Upper lobe of right lung (tissue), 1 donor: ENCODE measurements at places on chromosomes 1 and 21.

DNA sequence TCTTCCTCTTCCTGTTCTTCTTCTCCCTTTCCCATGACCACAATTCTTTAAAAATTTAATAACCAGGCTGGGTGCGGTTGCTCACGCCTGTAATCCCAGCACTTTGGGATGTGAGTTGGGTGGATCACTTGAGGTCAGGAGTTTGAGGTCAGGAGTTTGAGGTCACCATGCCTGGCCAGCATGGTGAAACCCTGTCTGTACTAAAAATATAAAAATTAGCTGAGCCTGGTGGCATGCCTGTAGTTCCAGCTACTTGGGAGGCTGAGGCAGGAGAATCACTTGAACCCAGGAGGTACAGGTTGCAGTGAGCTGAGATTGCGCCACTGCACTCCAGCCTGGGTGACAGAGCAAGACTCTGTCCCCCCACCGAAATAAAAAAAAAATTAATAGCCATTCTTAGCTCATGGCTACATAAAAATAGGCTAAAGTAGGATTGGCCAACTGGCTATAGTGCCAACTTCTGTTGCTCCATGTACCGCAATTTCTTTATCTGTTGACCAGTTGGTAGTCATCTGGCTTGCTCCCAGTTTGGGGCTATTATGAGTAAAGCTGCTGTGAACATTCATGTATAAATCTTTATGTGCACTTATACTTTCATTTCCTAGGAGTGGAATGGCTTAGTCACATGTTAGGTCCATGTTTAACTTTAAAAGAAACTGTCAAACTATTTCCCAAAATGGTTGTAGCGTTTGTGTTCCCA, 136.3 kb downstream of the PEX14 start:
- no peaks in the 10 kb centered on the region for H3K27me3 ChIP-seq
- no peak for DNase-seq
- no peak overlapping the region for H3K4me3 ChIP-seq

GRCh38 chr1:52996653-52997052, 65.4 kb upstream of the PODN start:
- no peak overlapping the region for H3K4me3 ChIP-seq
- H3K27ac ChIP-seq, result no peak overlapping the region
- peaks cover 23% of the 10 kb centered on the region for H3K36me3 ChIP-seq
- H3K4me1 ChIP-seq, result no peaks in the 10 kb centered on the region

DNA sequence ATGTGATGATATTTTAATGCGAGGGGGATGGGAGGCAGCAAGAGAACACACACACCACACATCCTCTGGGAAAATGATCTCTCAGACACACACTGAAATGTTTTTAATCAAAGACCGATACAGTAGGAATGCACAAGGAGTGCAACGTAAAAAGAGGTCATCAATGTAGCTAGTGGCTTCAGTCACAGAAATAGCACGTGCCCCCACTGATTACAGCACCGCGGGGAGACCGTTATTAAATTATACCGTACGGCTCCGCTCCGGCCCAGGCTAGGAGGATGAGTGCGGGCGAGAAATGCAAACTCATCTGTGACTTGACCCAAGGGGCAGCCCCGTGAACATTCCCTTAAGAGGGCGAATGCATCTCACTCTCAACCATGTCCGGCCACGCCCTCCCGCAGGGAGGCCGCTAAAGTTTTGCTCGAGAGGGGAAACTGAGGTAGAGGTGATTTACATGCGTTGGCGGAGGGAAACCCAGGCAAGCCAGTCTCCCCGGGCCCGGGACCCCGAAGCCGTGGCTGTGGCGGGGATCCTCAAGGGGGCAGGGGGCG, 552 bp downstream of the UBR4 start:
- no peak for DNase-seq
- peaks cover 17% of the 10 kb centered on the region for H3K36me3 ChIP-seq
- peaks cover 45% of the 10 kb centered on the region for H3K4me1 ChIP-seq
- no peaks in the 10 kb centered on the region for H3K27me3 ChIP-seq
- peak overlapping the region; percentile 90 for H3K4me3 ChIP-seq

GRCh38 chr21:41954654-41955499, 1.1 kb upstream of the C2CD2 start:
- H3K4me3 ChIP-seq, result no peak overlapping the region
- H3K27ac ChIP-seq, result no peak overlapping the region
- no peaks in the 10 kb centered on the region for H3K27me3 ChIP-seq

DNA sequence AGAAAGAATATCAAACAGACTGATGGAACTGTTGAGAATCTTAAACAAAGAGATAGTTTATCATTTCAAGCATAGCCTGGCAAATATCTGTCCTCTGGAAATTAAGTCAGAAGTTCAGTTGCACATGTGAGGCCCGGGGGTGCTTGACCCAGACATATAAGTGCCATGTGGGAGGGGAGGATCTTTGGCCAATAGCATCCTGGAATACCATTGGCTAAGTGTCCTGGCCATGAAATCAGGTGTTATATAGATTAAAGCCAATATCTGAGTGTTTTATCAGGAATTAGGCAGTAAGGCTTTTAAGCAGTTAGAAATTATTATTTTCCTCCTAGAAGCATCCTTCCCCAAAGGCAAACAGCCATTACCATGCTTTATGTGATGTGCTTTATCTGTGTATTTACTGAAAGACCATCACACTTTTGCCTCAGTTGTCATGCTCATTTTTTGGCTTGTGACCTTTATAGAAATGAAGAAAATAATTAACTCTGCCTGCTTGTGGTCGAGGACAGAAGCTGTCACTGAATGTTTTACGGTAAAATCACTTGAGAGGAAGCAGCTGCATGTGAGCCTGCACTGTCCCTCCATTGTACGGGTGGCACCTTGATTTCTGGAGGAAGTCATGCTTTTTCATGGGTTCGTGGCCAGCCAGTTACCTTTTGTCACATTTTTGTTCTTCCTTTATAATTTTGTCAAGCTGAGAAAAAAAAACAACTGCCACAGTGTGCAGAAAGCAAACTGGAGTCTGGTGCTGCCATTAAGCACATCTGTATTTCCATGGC, 259.9 kb upstream of the FMN2 start:
- no peak overlapping the region for H3K4me3 ChIP-seq
- H3K27ac ChIP-seq, result no peak overlapping the region

GRCh38 chr1:225999227-225999911, at the start of gene SDE2:
SDE2 (minus strand) TSS chr1:225999343; CDS start chr1:225999312, 31 bp downstream.
- H3K4me1 ChIP-seq, result peaks cover 64% of the 10 kb centered on the region
- peak within 1 kb of the TSS; percentile 100 for H3K27ac ChIP-seq
- H3K36me3 ChIP-seq, result peaks cover 10% of the 10 kb centered on the region
- peak; percentile 100 for DNase-seq
- peak within 1 kb of the TSS; percentile 83 for H3K4me3 ChIP-seq
- no peaks in the 10 kb centered on the region for H3K27me3 ChIP-seq

GRCh38 chr1:32772281-32773017, 44.7 kb downstream of the YARS1 start:
- H3K4me3 ChIP-seq, result no peak overlapping the region
- no peaks in the 10 kb centered on the region for H3K27me3 ChIP-seq
- no peak for DNase-seq
- peaks cover 26% of the 10 kb centered on the region for H3K4me1 ChIP-seq
- H3K36me3 ChIP-seq, result peaks cover 51% of the 10 kb centered on the region

DNA sequence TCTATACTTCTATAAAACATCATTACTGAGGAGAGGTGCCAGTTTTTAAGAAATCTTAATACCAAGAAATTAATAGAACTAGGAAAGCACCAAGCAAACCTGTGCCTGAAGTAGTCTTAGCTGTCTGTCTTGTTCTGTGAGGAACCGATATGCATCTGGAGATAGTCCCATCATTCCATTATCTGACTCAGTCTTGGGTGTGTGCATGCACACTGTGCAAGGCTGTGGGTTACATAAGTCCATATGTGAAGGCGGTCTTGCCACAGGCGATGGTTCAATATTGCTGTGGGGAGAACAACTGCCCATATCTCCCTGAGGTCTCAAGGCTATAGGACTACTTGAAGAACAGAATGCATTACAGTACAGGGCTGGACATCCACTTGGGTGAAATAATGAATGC, 33.8 kb downstream of the STIL start:
- DNase-seq, result no peak
- no peaks in the 10 kb centered on the region for H3K36me3 ChIP-seq
- H3K4me3 ChIP-seq, result no peak overlapping the region

GRCh38 chr1:109984190-109984455, 442 bp upstream of the AHCYL1 start:
- H3K27ac ChIP-seq, result peak overlapping the region; percentile 97
- no peak overlapping the region for H3K4me3 ChIP-seq

GRCh38 chr1:89780721-89781120, 40.1 kb upstream of the LRRC8D start:
- no peaks in the 10 kb centered on the region for H3K36me3 ChIP-seq
- H3K27me3 ChIP-seq, result no peaks in the 10 kb centered on the region
- no peak for DNase-seq
- H3K27ac ChIP-seq, result no peak overlapping the region
- H3K4me1 ChIP-seq, result no peaks in the 10 kb centered on the region

DNA sequence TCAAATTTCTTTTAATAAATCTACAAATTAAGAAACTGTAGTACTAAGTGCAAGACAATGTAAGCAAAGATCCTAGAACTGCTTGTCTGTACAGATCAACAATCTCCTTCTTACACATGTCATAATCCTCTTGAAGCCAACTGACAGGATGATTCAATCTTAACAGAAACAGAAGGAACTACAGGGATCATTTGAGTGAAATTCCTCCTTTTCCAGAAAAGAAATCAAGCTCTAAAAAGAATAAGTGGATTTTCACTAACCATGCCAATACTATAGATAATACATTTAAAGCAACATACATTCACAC, 53.2 kb downstream of the RAB3GAP2 start:
- no peak for DNase-seq
- H3K4me1 ChIP-seq, result no peaks in the 10 kb centered on the region
- H3K27ac ChIP-seq, result no peak overlapping the region
- no peak overlapping the region for H3K4me3 ChIP-seq
- no peaks in the 10 kb centered on the region for H3K27me3 ChIP-seq

GRCh38 chr1:38958967-38959366, 17.3 kb upstream of the RHBDL2 start:
- H3K4me3 ChIP-seq, result no peak overlapping the region
- H3K27ac ChIP-seq, result no peak overlapping the region
- no peaks in the 10 kb centered on the region for H3K4me1 ChIP-seq
- H3K27me3 ChIP-seq, result no peaks in the 10 kb centered on the region
- no peaks in the 10 kb centered on the region for H3K36me3 ChIP-seq
- no peak for DNase-seq

DNA sequence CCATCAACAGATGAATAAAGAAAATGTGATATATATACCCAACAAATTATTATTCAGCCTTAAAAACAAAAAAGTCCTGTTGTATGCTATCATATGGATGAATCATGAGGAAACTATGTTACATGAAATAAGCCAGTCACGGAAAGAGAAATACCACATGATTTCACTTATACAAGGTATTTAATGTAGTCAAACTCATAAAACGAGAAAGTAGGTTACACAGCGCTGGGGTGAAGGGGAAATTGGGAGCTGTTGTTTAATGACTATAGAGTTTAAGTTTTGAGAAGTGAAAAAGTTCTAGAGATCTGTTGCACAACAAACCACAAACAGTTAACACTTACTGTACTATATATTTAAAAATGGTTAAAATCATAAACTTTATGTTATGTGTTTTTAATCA, 58.5 kb downstream of the SLC25A24 start:
- peaks cover 50% of the 10 kb centered on the region for H3K36me3 ChIP-seq
- no peaks in the 10 kb centered on the region for H3K4me1 ChIP-seq
- no peak for DNase-seq

GRCh38 chr1:21638531-21639341, 30.4 kb downstream of the RAP1GAP start:
- H3K4me1 ChIP-seq, result peaks cover 8% of the 10 kb centered on the region
- H3K36me3 ChIP-seq, result no peaks in the 10 kb centered on the region
- H3K27ac ChIP-seq, result peak overlapping the region; percentile 71

- no peak overlapping the region for H3K27ac ChIP-seq
- H3K36me3 ChIP-seq, result peaks cover 92% of the 10 kb centered on the region
- no peak overlapping the region for H3K4me3 ChIP-seq
- no peak for DNase-seq
Measured at GRCh38 chr21:28949318-28949717, 43.4 kb downstream of the LTN1 start.

DNA sequence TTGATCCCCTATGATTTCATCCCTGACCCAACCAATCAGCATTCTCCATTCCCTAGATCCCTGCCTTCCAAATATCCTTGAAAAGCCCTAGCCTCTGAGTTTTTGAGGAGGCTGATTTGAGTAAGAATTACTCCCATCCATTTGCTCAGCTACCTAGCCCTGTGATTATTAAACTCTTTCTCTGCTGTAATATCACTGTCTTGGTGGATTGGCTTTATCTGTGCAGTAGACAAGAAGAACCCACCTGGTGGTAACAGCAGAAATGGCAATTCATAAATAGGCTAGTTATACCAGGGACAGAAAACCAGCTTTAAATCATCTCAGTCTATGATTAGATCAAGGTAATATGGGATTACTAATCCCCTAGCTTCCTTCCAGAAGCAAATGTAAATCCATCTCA, 13.0 kb downstream of the IL20 start:
- H3K4me1 ChIP-seq, result no peaks in the 10 kb centered on the region
- DNase-seq, result no peak
- H3K36me3 ChIP-seq, result no peaks in the 10 kb centered on the region

DNA sequence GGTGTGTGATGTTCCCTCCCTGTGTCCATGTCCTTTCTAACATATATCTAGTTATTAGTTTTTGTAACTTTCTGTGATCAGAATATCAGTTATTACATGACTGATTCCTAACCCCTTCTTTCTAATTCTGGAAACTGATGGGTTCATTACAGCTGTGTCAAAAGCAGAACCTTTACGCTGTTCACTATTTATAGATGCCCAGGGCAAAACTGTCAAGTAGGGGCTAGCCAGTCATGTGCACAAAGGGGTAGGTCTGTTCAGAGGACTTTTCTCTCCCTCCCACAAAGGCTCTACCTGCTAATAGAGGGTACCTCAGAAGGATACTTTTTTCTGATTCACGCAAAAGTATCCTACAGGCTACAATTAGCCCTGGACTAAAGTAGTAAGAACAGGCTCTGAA, 79.2 kb downstream of the NRDC start:
- DNase-seq, result no peak
- no peaks in the 10 kb centered on the region for H3K27me3 ChIP-seq
- H3K4me3 ChIP-seq, result no peak overlapping the region
- no peak overlapping the region for H3K27ac ChIP-seq

DNA sequence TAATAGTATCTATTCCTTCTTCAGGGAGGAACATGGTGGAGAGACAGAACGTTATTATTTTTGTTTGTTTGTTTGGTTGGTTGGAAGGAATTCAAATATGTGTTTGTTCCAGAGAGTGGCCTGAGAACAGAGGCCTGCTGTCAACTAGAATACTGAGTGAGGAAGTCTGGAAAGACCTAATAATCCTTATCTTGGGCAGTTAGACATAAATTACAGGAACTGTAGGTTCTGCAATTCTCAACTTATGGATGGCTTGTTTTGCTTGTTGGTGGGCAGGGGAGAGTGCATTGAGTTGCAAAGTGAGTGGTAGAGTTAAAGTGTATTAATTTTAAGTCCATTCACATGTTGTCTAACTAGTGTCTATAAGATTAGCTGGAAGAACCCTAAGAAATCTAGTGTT, 197.6 kb downstream of the BACH1 start:
- DNase-seq, result no peak
- H3K27ac ChIP-seq, result no peak overlapping the region
- H3K4me3 ChIP-seq, result no peak overlapping the region

GRCh38 chr21:29185633-29186032, 55.2 kb downstream of the MAP3K7CL start:
- H3K4me1 ChIP-seq, result peaks cover 24% of the 10 kb centered on the region
- H3K27ac ChIP-seq, result no peak overlapping the region
- H3K36me3 ChIP-seq, result no peaks in the 10 kb centered on the region
- no peaks in the 10 kb centered on the region for H3K27me3 ChIP-seq
- no peak overlapping the region for H3K4me3 ChIP-seq
